ENCODE measurements at places on chromosomes 4 and X.

DNA sequence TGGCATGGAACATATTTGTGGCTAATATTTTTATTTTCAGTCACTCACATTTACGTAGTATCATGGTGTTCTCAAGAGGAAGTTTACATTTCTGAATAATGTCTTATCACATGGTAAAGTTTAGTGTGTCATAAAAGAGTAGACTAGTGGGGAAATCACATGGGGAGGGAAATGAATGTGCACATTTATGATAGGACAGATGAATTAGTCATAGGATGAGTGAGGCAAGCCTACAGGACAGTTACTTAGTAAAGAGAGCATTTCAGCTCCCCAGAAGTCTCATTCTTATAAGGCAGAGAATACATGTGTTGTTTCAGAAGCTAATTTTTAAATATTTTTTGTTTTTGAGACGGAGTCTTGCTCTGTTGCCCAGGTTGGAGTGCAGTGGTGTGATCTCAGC, 6.2 kb downstream of the GK start:
- DNase-seq = peak; percentile 90

- DNase-seq = no peak
Observed at GRCh38 chrX:124395145-124395880, 49.0 kb downstream of the SH2D1A start.

DNA sequence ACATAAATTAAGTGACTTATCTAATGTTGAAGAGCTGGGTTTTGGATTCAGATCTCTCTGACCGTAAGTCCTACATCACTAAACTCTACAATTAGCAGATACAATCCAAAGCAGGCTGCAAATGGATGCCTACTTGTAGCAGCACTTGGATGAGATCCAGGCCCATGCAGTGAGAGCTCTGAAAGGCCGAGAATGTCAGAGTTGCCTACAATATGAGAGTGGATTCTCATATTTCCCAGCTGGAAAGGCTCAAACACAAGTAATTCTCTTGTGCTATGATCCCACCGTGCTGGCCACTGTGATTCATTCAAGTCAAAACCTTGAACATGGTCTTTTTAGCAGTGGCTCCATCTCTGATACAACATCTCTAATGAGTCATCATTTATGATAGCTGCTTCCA, 125.4 kb upstream of the CHRDL1 start:
- no peak for DNase-seq

DNA sequence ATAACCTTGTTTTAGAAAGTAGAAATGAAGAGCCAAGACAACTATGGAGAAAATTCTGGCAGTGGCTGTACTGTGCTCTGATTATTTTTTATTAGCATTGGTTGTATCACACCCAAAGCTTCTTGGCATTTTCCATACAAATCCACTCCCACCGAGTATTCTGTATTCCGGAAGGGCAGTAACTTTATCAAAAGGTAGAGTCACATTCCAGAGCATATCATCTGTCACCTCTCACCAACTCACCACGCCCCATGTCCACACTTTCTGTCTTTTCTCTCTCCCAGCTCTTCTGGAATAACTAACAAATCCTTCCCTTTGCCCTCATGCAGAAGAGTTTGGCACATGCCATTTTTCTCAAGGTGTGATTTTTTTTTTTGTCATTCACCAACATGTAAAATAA, 52.7 kb downstream of the CORIN start:
- no peak for DNase-seq

- DNase-seq = no peak
Observed at GRCh38 chr4:188780686-188781085, 641.4 kb downstream of the TRIML1 start.

DNA sequence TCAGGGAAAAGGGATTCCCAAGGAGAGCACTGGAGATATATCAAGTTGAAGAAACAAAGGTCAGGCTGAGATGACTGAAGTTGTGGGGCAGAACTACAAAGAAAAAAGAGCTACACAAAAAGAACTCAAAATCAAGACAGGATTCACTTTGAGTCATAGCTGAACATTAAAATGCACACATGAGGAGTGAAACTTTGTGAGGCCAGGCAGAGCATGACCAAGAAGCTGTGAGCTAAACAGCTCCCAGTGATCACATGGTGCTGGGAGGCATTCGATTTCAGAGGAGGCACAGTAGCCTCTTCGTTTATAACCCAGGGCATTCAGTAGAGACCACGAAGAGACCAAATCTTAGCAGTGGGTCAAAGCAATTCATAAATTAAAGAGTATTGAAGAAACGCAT, 145.3 kb downstream of the ATRX start:
- no peak for DNase-seq

DNA sequence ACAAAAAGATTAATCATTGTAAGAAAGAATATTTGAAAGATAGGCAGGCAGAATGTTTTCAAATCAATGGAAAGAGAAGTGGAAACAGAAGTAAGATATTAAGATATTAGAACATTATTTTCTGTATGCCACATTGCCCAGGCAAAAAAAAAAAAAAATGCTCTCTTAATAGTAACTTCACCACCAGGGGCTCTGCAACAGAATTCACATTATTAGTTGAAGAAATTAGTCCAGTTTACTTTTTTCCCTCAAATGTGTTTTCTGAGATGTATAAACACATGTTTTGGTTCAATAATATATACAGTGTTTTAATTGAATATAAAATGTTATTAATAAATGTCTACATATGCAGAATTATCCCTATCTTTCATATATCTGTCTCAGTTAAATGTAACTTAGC, 78.0 kb upstream of the ADAD1 start:
- DNase-seq = no peak

DNA sequence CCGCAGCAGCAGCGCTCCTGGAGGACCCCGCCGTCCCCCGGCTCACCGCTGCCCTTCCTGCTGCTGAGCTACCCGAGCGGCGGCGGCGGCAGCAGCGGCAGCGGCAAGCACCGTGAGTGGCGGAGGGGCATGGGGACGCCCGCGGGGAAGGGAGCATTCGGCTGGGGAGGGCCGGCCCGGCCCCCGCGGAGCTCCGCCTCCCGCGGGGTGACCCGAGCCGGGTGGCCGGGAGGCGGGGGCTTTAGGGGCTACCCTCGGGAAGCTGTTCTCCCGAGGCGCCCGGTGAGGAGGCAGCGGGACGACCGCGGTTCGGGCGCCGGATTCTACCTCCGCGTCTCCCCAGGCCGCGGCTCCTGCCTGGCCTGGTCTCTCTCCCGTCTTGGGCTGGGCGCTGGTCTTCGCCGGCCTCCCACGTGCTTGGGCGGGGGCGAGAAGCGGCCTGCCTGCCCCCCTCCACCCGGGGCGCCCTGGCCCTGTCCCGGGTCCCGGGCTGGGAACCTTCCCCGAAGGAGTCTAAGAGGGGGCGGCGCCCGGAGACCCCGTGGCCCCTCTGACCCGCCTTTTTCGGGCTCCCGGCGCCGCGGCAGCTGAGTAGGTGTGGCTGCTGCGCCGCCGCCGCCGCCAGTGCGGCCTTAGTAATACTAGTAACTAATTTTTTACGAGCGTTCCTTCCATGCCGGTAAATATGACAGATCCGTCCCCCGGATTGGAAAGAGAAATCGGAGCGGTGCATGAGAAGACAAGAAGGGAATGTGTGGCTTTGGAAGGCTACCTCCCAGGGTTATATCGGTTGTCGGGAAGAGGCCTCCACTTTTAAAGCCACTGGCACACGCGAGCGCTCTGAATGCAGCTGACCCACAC, 16.4 kb upstream of the RUFY3 start:
- DNase-seq = no peak
